ENCODE measurements at places on chromosomes 6 and 20.

- no peak for DNase-seq
Observed at GRCh38 chr20:38991814-38992704, 29.9 kb downstream of the DHX35 start.

DNA sequence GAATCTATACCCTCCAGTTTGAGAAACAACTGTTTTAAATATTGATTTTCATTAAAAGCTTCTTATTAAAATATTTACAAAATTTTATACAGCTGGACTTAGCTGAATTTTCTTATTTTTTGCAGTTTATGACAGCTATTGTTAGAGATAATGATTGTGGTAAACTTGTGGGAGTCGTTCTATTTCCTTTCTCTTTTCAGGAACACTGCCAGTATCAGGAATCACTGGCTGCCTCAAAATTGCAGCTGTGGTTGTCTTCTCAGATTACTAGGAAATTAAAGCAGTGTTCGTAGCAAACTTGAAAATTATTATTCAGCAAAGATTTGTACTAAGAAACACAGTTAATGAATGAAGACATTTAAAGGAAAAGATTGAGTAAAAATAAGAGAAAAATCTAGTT is 311.0 kb downstream of the CENPW start:
- no peak for DNase-seq

DNA sequence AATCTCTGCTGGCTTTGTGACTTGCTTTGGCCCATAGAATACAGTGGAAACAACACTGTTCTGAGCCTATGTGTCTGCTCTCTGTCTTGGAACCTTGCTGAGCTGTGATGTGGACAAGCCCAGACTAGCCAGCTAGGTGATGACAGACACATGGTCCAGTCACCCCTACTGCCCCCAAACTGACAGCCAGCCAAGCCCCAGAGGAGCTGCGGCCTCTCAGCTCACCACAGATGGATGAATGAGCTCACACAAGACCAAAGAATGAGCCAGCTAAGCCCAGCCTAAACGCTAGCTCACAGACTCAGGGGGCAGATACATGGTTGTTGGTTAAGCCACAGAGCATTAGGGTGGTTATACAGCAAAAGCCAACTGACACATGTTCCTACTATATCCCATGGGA is 4.1 kb downstream of the AARS2 start:
- no peak for DNase-seq

- no peak for DNase-seq
Observed at GRCh38 chr6:91708534-91708933, 1121.7 kb upstream of the MAP3K7 start.

DNA sequence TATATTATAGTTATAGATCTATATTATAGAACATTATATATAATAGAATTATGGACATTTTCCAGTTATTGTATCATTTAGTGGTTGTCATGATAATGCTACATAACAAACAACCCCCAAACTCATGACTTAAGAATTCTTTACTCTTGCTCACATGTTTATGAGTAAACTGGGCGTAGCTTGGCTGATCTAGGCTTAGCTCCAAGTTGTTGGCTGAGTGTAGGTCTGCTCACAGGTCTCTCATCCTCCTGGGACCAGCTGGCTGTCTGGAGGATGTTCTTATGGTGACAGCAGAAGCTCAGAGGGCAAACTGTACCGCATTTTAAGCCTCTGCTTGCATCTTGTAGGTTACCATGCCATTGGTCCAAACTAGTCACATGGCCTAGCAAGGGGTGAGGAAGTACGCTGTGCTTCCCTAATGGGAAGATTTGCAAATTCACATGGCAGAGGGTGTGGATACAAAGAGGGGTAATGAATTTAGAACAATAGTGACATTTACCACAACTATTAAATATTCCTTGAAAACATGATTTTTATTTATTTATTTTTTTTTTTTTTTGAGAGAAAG is 34.2 kb downstream of the ARHGAP40 start:
- DNase-seq: no peak

- no peak for DNase-seq
Observed at GRCh38 chr20:4871486-4871885, 129.8 kb downstream of the SLC23A2 start.

DNA sequence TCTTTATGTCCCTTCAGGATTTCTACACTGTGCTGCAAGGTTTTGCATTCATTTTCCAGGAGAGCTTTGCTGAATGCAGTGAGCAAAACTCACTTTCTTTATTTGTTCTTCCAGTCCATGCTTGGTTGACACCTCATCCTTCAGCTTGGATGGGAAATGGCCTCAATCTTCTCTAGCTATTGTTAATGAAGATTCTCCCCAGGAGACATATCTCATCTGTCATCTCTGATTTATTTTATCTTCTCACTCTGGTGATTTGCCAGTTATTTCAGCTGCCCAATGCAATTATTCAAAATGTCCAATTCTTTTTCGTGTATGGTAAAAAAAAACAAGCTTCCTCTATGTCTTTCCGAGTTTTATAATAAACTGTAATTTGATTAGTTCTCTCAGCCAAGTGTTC is 77.9 kb upstream of the PAK5 start:
- DNase-seq: no peak

DNA sequence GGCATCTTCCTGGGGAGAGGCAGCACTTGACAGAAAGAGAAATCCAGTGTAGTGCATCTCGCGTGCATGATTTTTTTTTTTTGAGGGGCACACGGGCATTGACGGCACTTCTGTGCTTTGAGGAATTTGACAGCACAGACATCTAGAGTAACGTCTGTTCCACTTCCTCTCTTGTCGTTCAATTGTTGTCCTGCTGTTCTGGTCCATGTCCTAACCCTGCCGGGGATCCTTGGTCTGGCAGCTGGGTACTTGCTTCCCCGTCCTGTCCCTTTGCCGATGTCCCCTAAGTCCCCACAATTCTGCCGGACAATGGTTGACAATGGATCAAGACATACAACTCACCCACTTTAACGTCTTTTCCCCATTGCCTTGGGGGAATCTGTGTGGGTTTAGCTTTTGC is 46.0 kb upstream of the NAA20 start:
- no peak for DNase-seq

- no peak for DNase-seq
Observed at GRCh38 chr6:133456944-133457343, 215.8 kb downstream of the EYA4 start.

DNA sequence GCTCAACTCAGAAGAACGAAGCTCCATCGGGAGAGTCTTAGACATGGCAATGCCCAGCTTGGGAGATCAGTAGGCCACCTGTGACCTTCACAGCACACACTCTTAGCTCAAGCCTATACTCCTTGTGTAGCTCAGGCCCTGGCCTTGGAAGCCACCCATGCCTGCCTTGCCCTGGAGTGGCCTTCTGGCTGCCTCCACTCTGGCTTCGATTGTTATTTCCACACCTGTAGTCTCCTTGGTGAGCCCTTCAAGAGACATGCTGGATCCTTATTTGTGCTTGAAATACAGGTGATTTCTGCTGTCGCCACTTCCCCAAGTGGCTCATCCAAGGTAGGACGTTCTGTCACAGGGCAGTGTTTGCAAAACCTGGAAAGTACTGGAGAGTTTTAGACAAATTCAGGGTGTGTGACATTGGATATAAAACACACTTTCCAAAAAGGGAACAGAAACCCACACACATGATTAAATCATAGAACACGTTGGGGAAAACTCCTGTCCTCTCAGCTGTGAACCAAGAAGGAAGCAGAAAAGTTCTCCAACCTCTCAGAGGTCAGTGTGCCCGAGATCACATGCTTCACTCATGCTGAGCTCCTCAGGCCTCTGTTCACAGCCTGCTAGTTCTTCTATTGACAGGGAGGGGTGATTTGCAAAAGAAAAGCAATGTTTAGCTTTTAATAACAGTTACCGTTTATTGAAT is 391.8 kb downstream of the CDC5L start:
- no peak for DNase-seq

- DNase-seq: no peak
Observed at GRCh38 chr6:15989397-15989796, 139.5 kb upstream of the MYLIP start.

DNA sequence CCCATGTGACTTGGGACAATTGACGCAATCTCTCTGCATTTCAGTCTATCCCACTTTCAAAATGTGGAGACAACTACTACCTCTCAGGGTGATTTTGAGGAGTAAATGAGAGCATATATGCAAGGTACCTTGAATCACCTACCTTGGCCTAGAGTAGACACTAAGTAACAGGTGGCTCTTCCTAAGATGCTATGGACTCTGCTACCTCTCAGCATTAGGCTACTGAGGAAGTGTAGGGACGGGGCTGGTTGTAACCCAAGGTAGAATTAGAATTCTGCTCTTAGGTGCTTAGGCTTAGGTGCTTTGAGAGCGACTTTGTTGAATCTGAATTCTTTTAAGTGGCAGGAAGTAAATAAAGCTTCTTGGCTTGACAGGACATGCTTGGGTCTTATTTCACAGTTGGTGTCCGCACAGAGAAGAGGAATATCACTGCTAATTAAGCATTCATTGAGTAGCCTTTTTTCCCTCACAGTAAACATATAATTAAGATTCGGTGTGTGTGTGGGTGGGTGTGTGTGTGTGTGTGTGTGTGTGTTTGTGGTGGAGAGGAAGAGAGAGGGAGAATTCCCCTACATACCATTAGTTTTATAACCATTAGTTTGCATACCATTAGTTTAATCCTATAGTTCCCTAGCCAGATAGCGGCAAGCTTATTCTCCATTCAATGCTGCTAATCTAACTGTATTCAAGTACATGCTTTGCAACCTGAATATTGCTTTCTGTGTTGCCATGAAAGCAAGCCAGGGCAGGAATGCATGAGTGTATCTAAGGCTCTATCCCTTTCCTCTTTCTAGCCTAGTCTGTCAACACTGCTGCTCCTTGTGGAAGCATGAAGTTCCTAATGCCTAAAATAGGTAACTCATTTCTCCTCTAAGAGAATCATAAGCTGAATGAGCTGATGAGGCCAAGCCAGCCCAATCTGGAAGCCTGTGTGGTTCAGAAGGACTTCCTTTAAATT is 112.5 kb downstream of the IPCEF1 start:
- DNase-seq: no peak

DNA sequence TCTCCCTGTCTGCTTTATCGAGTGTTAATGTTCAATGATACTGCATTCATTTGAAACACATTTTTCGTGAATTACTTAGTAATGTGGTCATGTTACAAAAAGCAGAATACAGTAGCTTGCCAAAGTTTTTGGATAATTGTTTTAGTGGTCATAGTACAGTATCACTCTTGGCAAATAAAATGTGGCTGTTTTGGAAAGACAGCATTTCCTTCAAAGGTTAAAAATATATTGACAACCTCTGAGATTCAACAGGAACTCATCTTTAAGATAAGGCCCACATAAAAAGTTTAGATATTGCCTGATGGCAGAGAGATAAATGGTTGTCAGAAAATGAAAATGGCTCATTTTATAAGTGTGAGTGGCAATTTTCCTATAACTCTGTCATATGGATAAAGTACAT is 297.7 kb upstream of the MAN1A1 start:
- no peak for DNase-seq

GRCh38 chr6:37176268-37177076 is 6.5 kb downstream of the PIM1 start:
- DNase-seq: no peak

DNA sequence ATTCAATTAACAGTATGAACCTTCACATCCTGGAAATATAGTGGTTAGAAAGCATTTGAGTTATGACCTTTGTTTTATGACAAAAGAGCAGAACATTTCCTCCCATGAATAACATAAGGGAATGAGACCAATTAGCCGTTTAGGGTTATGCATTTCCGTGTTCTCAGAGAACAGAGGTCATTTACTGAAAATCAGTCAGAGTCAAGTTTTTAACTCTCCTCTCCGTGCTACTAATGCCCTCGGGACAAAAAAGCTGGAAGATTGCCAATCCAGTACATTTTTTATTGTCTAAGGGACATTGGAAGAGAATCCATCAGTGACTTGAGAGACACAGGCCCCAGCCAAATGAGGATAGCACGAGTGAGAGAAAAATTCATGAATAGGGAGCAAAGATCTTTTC is 632.7 kb downstream of the RFPL4B start:
- DNase-seq: no peak

DNA sequence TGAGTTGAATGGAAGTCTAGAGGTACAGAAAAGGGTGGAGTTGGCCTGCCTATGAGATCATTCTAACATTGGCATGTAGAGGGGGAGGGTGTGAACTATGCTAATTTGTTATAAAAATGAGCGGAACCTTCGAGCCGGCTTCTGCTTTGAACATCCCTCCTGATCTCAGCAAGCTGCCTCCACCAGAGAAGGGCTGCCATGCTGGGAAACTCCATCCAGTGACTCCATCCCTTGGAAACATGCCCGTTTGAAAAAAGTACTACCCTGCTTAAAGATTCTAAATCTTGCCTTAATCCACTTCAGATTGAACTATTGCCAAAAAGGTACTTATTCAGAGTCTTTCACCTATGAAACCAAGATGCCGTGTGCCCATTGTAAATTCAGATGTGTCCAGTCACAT is 43.6 kb upstream of the TMEM170B start:
- DNase-seq: no peak

- DNase-seq: no peak
Observed at GRCh38 chr6:116616737-116617053, 416 bp downstream of the RSPH4A start.

DNA sequence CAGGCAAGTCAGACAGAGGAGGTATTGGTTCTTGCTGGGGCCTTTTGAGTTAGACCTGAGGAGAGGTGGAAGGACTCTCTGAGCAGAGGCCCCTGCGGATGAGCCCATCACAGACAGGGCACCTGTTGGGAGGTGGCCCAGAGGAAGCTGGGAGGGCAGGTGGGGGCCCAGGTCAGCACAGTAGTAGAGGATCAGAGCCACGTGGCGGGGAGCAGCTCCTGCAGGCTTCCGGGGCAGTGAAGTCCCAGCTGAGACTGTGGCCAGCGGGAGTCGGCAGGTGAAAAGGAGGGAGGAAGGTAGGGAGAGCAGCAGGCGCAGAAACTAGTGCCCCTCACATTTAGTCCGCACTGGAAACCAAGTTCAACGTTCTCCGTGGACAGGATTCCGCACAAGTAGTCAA is 61.8 kb downstream of the RSPH3 start:
- no peak for DNase-seq

DNA sequence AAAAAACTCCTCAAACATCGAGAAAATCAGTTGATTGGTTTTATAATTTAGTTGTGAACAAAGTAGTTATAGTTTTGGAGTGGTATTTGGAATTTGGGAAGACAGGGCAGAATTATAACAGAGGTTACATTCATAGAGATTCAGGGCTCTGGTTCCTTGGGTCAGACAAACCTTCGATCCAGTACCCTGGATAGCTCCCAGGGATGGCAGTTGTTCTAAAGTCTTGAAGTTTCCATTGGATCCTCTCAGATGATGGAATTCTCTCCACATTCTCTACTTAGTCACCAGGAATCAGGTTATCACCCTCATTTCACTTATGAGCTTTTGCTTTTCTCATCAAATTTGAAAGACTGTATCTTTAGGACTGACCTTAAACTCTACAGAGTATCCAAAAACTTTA is 285.1 kb downstream of the CENPW start:
- no peak for DNase-seq

DNA sequence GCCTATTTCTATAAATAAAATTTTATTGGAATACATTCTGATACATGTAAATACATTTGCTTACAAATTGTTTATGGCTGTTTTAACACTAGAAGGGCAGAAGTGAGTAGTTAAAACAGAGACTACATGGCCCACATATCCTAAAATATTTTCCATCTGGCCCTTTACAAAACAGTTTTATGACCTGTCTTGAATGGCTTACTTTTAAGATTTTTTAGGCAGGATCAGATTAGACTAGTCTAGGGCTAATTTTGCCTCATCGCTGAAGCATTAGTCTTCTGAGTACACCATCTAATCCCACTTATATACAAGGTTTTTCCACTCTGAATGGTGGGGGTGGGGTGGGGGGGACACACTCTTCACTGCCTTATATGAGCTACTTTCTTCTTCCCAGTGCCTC is 27.1 kb downstream of the PLAGL1 start:
- DNase-seq: no peak

GRCh38 chr6:134245706-134246105 is 72.2 kb downstream of the SGK1 start:
- no peak for DNase-seq
